ENCODE measurements at places on chromosomes 5 and 9. TPM values are rescaled to one million over a fixed set of nuclear protein-coding genes. Genes with fewer than 3 reads are reported as not detected.

Gene PBX3
- 38.1 TPM for total RNA-seq

Gene RBM27
- total RNA-seq: 72.1 TPM

Gene FOXD4L4
- total RNA-seq: not detected

Gene CLIC3
- total RNA-seq: 3.4 TPM

Gene SOWAHA
- not detected for total RNA-seq

Gene TRIM7
- total RNA-seq: 1.9 TPM

Gene ENC1
- total RNA-seq: 31.9 TPM

Gene RAD23B
- 108 TPM for total RNA-seq

Gene TAF1L
- under 0.01 TPM for total RNA-seq

Gene TXN
- total RNA-seq: 37.8 TPM

Gene COL5A1
- total RNA-seq: 0.21 TPM
